ENCODE measurements at places on chromosomes 1 and 21.
A peak's percentile ranks its signal among the peaks of the same experiment; 100 is the strongest.

DNA sequence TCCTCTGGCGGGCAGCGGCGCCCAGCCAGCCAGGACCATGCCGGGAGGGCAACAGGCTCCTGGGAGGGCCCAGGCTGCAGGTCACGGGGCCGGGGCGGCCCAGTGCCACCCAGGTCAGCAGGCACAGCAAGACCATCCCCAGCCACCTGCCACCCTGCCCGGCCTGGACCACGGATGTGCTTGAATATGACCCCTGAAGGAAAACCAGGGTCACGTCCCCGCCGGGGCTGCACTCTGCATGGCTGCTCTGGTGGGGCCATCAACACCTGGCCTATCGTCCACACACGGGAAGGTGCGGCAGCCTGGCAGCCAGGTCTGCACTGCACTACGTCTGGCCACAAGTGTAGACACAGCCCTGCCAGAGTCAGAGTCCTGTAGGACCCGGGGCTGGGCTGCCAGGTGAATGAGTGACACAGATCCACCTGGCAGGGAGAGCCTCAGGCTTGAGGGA, 6.9 kb downstream of the WNT9A start:
- DNase-seq = no peak

GRCh38 chr1:4628992-4629391, 25.4 kb upstream of the AJAP1 start:
- DNase-seq = no peak

DNA sequence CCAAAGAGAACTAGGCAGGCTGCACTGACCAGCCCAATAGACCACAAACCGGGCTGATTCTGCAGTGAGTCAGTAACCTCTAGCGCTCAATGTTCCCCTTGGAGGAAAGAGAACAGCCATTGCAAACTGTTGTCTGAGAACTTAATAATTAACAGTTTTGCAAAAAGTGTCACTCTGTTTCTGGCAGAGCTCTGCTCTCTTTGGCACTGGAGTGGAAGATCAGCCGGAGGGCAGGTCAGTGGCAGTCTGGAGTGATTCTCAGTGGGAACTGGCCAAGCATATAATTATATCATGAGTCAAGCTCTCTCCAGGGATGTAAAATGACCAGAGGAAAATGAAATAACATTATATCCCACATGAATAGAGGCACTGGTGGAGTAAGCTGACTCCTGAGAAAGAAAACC, 238.3 kb downstream of the HLX start:
- DNase-seq = peak; percentile 96

DNA sequence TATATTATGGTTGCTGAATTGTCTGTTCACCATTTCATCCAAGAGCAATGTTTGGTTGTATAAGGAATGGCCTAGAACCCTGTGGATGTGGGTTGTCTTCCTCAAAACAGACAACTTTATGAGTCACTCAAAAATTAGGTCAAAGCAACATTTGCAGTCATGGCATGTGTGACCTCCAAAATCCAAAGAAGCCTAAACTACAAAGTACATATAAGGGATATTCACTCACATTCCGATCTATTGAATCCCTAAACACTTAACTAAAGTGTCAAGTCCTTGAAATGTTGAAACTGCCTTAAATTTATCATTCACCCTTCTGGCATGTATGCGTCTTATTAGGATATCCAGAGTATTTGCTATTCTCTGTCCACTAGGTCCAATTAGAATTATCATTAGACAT, 491.5 kb downstream of the NUF2 start:
- peak; percentile 8 for DNase-seq

DNA sequence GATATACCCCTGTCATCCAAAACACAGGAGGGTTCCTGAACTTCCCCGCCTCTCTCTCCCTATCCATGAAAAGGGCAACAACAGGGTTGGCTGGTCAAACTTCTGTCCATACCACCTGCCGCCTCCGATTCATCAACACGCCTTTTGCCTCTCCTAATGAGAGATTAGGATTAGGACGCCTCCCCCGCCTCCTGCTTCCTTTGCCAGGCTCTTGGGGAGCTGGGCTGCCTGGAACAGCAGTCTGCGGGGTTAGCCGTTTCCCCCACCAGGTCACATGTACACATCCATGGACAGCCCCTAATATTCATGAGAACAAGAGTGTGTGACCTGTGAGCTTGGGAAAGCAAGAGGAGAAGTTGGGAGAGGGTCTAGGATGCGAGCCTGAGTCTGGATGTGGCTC, 2.3 kb upstream of the OPTC start:
- no peak for DNase-seq

GRCh38 chr1:218783916-218784315, 389.8 kb upstream of the LYPLAL1 start:
- no peak for DNase-seq

DNA sequence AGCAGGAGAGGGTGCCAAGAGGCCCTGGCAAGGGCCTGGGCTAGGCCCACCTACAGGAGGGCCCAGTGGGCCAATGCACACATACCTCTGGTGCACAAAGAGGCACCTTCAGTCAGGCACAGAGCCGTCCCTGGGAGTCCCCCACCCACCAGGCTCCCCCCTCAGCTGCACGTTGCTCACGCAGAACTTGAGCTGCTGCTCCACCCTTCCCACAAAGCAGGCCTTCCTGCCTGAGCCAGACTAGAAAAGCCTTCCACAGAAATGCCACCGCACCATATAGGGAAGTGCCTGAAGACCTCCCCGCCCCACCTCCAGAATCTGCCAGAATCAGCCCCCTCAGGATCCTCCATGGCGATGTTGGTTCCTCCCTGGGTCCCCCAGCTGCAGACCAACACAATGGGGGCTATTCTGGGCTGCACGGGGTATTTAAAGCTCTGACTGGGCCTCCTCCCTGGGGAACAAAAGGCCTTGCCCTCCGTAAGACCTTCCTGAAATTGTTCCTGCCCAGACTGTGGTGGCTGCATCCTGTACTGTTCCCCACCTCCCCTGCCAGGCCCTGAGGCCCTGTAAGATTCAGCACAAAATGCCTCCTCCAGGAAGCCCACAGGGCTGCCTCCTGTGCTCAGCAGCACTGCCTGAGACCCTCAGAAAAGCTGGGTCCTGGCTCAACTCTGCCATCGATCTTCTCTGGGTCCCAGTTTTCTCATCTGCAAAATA, 27.2 kb downstream of the HSPG2 start:
- peak; percentile 65 for DNase-seq

GRCh38 chr1:41783189-41783639, 135.5 kb downstream of the HIVEP3 start:
- DNase-seq = peak; percentile 93

- DNase-seq = peak; percentile 38
Observed at GRCh38 chr1:57158604-57158998, 192.8 kb upstream of the C8B start.

DNA sequence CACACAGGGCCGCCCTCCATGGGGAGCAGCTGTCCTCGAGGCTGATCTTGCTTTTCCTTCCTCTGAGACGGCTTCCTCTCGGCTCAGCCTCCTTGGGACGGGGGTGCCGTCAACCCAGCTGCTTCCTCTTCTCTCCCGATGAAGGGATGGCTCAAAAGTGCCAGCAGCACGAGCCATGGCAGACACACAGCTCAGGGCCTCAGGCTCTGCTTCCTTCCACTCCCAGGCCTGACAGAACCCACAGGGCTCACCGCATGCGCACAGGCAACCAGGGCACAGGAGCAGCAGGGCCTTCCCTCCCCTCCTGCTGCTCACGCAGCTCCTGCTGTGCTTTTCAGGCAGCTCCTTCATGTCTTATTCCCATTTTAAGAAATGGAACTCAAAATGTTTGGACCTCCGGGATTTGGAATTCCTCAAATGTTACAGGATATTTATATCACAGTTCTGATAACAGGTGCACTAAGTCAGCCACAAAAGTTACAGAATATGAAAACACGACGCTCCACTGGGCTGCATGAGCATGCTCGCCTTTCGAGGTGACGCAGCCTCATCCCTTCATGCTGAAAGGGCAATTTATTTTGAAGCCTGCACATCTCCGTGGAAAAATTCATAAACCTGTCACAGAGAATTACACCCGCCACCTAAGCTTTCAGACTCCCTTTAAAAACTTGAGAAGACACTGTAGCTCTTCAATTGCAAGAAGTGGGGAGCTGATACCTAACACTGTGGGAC, 84.4 kb downstream of the HSF2BP start:
- DNase-seq = no peak

DNA sequence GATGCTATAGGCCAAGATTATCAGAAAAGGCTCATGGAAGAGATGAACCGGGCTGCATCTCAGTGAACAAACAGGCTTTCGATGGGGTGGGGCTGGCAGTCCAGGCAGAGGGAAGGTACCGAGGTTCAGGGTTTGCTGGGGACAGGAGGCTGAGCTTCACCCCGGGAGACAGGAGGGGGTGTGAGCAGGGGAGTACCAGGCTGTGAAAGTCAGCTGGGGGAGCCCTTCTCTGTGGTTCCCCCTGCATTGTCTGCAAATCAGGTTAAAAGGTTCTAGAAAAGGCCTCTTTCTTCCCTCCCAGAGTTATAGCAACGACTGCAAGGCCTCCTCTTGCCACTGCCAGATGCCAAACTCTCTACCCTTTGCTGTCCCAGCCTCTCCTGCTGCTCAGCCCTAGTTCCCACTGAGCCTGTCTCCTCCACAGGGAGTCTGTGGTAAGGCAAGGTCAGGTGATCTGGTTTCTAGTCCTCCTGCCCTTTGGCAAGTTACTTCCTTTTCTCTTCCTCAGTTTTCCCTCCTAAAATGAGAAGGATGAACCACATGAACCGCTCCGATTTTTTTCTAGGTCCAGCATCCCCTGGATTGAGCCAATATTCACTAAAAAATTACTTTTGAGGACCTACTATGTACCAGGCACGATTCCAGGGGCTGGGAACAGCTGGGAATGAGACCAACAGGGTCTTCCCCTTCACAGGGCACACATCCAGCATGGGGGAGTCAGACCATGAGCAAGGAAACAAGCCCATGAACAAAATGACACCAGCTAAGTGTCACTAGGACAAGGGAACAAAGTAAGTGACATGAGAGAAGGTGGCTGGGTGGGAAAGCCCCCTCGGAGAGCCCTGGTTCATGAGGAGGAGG, 7.2 kb downstream of the LAD1 start:
- DNase-seq = no peak

DNA sequence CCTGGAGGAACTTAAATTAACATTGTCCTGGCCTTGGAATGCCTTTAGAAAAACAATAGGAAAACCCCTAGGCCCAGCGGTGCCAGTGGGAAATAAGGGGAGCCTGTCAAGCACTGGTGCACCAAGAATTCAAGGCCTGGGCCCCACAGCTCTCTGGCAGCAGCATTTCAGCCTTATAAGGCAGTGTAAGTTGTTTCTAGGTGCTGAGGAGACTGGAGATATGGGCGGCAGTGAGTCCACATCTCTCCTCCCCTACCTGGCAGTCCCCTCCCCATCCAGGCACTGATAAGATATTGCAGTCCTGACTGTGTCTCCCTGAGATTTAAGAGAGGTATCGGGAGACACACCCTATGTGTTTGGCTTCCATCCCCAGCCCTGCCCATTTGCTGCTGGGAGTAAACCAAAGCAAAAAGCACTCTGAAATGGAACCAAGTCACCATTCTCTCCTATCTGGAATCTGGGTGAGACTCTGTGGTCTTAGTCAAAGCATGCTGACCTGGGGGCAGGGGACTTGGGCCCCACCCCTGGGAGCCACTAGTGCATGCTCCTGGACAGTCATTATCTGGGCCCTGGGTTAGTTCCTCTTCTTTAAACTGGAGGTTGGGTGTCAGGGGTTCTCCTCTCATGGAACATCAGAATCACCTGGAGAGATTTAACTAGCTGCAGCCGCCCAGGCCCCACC, 30.5 kb downstream of the DEGS1 start:
- DNase-seq = no peak

DNA sequence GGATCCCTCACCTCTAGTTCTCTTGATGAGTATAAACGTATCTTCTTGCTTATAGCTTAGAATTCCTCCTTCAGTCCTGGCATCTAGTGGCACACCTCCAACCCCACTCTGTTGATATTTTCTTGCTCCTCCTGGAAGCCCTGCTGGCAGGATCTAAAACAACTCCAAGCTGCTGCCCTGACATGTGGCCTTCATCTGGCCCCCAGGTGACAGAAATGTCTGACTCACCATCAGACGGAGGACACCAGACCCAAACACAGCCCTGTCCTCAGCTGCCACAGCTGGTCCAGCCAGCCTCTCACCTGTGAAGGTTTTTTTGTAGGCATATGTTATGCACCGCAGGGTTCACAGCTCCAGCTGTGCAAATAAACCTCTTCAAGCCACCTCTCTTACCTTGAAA, 53.4 kb downstream of the KRTAP19-8 start:
- no peak for DNase-seq

DNA sequence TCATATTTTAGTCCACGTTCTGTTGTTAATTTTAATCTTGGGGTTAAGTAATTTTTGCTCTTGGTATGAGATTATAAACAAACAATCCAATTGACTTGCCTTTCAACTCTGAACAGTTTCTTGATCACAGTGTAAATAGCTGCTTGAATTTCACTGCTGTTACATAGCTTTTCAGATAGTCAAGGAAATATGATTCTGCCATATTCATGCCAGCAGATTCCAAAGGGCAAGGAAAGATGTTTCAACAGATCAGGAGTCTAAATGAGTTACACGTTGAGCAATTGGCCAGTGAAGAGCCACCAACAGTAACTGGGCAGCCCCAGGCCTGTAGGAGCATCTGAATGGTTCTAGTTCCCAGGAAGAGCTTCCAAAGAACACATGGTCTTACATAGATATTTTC, 93.6 kb downstream of the LEPR start:
- DNase-seq = peak; percentile 50

DNA sequence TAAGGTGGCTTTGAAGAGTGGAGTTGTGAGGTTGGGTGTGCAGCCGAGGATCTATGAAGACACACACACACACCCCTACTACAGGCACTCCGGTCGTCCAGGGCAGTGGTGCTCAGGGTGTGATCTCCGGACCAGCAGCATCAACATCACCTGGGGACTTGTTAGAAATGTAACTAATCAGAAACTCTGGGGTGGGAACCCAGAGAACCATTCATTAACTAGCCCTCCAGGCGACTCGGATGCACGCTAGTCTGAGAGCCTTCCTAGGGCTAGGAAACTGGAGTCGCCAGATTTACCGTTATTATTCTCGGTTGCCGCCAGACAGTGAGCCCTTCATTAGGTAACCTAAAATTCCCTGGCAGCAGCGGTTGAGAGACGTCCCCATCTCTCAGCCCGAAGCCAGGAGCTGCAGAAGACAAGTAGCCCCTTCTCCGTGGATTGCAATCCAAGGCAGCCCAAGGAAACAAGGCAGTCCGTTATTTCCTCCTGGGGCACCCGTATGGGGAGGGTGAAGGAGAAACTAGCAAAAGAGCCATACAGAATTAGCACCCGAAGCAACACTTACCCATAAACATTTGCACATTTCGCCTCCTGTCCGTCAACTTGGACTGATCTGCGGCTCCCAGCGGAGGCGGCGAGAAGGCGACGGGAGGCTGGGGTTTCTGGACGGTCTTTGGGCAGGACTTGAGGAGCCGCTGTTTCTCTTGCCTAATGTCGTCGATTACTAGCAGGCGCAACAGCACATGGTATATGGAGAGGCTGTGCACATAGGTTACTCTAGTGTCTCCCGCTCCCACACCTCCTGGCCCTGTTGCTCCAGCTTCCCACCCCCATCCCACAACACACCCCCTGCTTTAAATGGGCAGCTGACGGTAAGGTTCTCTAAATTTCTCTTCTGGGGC, 2.9 kb upstream of the CCN1 start:
- peak; percentile 82 for DNase-seq

DNA sequence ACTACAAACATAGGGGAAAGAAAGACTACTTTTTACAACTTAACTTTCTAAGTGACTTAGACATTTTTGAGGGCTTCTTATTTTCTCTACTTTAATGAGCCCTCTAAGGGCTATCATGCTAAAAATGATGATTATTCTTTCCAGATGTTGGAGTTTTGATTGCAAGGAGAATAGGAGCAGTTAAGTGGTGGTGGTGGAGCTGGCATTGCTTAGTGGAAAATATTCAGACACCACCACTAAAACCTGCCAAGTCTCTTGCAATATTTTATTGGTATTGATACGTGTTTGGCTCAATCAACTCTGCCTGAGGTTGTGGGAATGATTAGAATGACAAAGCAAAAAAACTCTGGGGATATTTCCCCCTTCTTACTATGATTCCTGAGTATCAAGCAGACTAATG, 82.6 kb upstream of the PTGFR start:
- DNase-seq = peak; percentile 72

Data from fibroblast of mammary gland (primary cell).